Inflammatory macrophage (primary cell): ENCODE measurements at places on chromosomes 13 and 19.
A peak's percentile ranks its signal among the peaks of the same experiment; 100 is the strongest.

DNA sequence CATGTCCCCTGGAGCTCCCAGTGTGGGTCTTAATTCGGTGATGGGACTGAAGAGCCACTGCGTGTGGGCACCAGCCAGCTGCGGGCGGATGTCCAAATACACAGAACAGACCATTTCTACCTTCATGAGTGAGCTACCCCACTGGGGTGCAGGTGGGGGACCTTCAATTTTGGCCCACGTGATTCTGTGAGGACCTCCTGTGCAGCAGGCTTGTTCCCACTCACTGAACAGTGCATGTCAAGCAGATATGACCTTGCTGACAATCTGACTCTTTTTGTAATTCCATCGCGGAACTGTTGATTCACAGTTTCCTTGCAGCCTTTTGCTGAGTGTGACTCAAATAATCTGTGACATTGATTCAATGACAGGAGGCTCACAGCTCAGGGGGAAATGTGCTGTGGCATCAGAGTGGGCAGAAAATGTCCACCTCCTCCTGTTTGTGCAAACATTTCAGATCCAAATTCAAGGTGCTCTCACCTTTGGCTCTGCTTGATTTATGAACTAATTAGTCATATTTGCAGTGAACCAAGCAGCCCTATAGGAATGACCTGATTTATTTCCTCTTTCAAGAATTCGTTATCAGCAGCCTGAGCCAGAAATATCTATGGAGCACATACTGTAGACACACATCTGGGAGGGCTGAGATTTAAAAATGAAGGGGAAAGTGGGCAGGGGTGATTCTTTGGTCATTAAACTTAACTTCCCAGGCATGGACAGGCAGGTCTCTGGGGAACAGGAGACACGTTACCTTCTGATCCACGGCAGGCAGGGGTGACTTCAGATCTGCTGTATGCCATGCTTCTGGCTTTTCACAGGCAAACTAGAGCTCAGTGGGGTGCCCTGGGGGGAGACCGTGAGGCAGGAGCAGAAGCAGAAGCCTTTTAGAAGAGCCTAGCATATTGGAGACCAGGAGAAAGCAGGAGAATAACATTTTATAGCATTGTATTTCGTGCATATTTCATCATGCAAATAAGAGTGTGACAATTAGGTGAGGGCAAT, 170.0 kb upstream of the KL start:
- DNase-seq, result no peak

DNA sequence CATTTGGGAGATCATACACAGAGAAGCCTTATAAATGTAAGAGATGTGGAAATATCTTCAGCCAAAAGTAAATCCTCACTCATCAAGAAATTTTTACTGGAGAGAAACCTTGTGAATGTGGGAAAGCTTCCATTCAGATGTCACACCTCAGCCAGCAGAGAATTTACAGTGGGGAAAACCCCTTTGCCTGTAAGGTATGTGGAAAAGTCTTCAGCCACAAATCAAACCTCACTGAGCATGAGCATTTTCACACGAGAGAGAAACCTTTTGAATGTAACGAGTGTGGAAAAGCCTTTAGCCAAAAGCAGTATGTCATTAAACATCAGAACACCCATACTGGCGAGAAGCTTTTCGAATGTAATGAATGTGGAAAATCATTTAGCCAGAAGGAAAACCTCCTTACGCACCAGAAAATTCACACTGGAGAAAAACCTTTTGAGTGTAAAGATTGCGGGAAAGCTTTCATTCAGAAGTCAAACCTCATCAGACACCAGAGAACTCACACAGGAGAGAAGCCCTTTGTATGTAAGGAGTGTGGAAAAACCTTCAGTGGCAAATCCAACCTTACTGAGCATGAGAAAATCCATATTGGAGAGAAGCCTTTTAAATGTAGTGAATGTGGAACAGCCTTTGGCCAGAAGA, 21.5 kb downstream of the ZNF146 start:
- DNase-seq, result no peak

GRCh38 chr19:29926801-29927200, 15.2 kb upstream of the URI1 start:
- DNase-seq, result no peak

DNA sequence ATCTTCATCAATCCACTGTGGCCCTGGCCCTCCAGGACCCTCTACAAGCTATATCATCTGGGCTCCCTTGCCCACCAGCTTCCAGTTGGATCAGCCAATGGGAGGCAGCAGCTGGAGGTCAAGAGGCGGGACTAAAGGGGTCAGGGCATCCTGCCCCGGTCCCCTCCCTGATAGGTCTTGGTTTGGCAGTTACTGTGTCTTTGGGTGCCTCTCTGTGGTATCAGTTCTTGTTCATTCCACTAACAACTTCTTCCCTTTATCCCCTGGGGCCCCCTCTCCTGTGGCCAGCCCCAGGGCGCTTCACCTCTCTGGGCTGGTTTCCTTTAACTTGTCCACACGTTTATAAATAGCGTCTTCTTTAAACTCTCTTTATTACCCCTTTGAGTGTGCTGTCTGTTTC, 83.6 kb downstream of the DCT start:
- no peak for DNase-seq

DNA sequence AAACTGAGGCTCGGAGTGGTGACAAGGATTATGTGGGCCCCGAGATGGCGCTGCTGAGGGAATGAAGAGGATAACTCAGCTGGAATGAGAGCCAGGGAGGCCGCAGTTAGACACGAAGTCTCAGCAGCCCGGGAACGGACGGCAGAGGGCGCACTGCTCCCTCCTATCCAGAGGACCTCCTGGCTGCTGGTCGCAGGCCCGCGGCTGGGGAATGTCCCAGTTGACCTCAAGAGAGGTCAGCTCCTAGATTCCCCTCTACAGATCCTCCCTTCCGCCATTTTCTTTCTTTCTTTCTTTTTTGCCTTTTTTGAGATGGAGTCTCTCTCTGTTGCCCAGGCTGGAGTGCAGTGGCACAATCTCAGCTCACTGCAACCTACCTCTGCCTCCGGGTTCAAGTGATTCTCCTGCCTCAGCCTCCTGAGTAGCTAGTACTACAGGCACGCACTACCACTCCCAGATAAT, 24.1 kb upstream of the ASPDH start:
- peak; percentile 69 for DNase-seq

DNA sequence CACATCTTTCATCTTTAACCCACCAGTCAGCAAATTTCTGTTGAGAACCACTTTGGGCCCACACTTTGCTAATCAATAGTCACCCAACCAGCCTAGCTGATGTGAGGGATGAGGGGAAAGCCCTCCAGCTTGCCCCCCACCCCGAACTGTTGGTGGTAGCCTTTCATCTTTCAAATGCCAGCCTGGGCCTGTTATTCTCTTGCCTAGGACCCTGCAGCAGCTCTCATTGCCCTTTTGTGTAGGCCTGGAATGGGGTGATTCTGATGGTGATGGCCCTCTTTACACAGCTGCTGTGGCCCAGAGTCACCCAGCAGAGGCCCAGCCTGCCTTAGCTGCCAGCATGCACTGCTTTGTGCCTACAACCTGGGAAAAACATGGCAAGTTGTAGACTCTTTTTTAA, 294.5 kb downstream of the SLC7A1 start:
- DNase-seq, result no peak

DNA sequence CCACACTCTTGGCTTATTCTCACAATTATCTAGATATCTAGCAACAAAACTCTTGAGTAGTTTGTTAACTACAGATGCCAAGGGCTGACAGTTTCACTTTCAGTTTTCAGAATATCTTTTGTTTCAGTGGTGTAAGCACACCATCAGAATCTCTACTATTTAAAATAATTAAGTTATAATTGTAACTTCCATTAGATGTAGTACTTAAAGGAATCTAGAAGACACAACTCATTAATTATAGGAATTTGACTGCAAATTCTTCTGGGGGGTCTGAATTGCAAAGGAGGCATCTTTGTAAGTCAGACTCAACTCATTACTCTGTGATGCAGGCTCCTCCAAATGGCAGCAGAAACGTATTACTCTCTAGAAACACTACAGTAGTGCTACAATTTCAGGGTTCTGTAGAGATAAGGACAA, 44.9 kb upstream of the USPL1 start:
- peak; percentile 34 for DNase-seq

DNA sequence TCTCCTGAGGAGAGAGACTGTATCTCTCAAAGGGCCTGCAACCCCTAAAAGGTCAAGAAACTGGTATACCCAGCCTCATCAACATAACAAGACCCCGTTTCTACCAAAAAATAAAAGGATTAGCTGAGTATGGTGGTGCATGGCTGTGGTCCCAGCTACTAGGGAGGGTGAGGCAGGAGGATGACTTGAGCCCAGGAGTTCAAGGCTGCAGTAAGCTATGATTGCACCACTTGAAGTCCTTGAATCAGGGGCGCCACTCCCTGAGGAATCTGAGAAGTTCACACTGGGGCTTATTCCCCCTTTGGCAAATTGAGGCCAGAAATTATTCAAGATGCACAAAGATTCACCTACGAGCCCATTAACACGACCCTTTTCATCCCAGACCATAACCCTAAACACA, 83.0 kb downstream of the TSHZ3 start:
- no peak for DNase-seq

GRCh38 chr19:45404557-45405434, at the start of gene PPP1R13L:
Gene PPP1R13L, minus strand, starts transcription at chr19:45405069. Its CDS starts 6,751 bp downstream, at chr19:45398318.
- DNase-seq, result no peak

DNA sequence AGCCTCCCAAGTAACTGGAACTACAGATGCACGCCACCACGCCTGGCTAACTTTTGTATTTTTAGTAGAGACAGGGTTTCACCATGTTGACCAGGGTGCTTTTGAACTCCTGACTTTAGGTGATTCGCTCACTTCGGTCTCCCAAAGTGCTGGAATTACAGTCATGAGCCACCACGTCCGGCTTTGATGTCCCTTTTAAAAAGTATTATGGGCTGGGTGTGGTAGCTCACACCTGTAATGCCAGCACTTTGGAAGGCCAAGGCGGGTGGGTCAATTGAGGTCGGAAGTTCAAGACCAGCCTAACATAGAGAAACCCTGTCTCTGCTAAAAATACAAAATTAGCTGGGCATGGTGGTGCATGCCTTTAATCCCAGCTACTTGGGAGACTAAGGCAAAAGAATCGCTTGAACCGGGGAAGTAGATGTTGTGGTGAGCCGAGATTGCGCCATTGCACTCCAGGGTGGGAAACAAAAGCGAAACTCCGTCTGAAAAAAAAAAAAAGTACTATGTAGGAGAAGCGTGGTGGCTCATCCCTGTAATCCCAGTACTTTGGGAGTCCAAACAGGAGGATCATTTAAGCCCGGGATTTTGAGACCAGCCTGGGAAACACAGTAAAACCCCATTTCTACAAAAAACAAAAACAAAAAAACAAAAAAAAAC, 22.8 kb upstream of the ERVV-1 start:
- peak; percentile 8 for DNase-seq

GRCh38 chr13:27000686-27001085, 170.9 kb downstream of the USP12 start:
- DNase-seq, result no peak

DNA sequence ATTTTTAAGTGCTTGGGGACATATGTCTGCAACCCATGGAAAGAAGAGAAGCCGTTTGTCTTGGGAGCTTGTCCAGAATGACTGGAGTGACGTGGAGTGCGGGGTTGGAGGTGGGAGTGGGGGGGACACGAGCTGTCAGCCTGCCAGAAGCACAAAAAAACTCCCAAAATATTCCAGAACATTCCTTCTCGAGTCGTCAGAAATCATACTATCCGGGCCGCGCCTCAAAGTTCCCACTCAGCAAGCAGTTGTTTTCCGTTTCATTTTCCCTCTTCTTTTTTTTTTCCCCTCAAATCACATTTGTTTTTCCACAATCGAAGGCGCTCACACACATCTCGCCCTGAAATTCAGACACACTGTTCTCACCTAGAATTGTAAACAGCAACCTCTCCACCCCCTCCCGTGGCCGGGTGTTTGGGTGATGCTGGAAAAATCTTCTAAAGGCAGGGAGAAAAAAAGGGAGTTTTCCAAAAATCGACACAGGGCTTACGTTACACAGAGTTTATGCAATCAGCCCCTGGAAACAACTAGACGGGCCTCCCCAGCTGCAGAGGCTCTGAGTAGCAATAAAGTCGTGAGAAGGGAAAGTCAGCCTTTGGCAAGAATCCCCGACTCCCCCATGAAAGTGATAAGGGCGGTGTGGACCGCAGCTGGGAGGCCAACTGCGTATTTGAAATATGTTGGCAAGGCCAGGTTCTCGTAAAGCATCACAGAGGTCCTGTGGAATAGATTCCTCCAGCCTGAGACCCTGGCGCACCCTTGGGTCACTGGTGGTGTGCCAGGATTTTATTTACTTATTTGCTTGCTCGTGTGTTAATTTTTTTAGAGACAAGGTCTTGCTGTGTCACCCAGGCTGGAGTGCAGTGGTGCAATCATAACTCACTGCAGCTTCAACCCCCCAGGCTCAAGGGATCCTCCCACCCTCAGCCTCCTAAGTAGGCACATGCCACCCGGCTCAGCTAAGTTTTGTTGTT, 31.2 kb upstream of the KLF2 start:
- DNase-seq, result peak; percentile 29

DNA sequence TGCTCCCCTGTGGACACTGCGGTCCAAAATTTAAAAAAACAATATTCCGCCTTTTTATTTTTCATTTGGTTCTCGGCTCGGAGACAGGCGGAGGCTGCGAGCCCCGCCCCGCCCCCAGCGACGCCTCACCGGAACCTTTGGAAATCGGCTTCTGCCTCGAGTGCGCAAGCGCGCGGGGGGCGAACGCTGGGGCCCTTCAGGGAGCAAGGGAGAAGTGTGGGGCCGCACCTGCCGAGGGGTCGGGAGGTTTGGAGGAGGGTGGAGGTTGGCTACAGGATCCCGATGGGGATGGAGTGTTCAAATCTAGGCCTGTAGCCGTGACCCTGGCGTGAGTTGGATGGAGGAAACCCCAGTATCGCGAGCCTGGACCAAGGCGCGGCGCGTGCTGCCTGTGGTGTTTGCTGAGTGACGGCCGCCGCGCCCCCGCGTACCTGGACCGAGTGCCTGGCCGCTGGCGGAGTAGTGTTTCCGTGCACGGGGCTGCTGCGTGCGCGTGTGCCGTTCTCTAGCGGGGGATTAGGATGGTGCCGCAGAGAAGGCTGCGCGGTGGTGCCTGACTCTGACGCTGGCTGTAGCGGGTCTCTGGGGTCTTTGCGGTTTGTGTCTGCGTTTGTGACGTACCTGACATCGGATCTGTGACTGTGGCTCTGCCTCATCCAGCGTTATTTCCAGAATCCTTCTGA, 565 bp upstream of the ZFP30 start:
- DNase-seq, result peak; percentile 74

- DNase-seq, result no peak
Measured at GRCh38 chr13:20064128-20064527, 96.7 kb downstream of the GJA3 start.

GRCh38 chr19:10692673-10693264, 8.5 kb upstream of the QTRT1 start:
- no peak for DNase-seq

DNA sequence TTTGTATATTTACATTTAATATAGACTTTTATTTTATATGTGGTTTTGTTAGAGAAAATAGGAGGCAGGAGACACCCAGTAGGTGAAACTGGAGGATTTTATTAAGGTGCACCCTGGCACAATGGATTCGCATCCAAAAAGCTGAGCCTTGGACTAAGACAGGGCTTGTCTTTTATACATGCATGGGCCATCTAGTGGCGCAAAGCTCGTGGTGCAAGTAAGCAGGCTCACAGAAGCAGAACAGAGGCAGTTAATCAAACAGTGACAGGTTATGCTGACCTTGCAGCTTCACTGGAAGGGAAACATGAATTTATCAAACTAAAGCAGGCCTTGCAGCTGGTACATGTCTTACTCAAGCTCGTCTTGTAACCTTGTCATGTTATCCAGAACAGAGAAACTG, 58.8 kb upstream of the ZNF681 start:
- peak; percentile 33 for DNase-seq
